ENCODE measurements at places on chromosomes 2 and 18.

- DNase-seq: no peak
These were observed 1268.3 kb upstream of the TMEFF2 start for GRCh38 chr2:193463011-193463410.

- no peak for DNase-seq
These were observed 12.2 kb downstream of the CXCR2 start for GRCh38 chr2:218138047-218138446.

DNA sequence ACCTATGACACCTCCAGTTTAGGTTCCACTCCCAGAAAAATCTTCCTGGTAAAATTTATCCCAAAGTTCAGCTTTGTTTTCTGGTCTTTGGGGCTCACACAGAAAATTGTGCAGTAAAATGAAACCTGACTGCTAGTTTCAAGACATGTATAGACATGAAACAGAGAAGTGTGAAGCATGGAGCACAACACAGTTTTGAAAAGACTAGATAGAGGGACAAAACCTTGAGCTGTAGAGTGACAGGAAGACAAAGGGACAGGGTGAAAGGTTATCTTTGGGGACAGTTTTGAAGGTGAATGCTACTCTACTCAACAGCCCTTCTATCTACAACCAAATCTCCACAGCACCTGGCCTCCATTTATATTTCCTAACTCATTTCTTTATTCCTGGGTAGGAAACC, 352.6 kb downstream of the RBM43 start:
- DNase-seq: no peak

- no peak for DNase-seq
These were observed 24.4 kb upstream of the LRP2 start for GRCh38 chr2:169386722-169387121.

DNA sequence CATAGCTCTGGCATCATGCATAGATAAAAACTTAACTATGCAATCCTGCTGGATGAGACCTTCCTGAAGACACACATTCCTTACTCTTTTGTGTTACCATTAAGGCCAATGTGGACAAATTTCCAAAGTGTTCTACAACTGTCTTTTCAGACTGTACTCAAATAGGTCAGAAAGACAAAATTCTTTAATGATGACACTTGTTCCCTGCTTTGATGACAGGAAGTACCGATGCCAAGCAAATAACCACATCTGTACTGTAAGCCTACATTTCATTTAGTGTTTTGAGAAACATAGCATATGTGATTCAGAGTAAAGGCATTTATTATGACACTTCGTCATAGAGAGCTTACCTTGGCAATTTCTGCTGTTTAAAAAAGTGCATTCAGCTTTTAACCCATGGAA, 55.0 kb downstream of the PMAIP1 start:
- no peak for DNase-seq

DNA sequence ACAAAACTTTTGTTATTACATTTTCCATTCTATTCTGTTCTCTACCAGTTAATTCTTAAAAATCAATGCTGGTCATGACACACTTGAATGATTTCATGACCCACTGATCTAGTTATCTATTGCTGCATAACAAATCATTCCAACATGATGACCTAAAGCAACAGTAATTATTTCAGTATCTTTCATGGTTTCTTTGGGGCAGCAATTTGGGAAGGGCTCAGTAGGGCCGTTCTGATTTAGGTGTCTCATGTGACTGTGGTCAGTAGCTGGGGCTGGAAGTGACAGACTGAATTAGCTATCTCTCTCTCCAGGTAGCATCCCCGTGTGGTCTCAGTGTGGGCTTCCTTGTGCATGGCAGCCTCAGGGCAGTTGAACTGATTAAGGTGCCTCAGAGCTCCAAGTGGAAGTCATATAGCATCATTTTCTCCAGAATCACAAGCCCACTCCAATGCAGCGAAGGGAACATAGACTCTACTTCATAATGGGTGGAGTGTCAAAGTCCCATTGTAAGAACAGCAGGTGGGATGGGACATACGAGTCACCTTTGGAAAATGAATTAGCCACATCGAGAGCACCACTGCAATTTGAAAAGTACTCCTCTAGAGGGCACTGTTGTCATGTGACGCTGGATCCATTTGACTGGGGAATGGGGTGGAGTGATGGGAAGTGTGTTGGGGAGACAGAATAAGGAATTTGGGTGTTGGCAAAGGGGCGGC, 39.1 kb upstream of the FAM136A start:
- peak; percentile 12 for DNase-seq

DNA sequence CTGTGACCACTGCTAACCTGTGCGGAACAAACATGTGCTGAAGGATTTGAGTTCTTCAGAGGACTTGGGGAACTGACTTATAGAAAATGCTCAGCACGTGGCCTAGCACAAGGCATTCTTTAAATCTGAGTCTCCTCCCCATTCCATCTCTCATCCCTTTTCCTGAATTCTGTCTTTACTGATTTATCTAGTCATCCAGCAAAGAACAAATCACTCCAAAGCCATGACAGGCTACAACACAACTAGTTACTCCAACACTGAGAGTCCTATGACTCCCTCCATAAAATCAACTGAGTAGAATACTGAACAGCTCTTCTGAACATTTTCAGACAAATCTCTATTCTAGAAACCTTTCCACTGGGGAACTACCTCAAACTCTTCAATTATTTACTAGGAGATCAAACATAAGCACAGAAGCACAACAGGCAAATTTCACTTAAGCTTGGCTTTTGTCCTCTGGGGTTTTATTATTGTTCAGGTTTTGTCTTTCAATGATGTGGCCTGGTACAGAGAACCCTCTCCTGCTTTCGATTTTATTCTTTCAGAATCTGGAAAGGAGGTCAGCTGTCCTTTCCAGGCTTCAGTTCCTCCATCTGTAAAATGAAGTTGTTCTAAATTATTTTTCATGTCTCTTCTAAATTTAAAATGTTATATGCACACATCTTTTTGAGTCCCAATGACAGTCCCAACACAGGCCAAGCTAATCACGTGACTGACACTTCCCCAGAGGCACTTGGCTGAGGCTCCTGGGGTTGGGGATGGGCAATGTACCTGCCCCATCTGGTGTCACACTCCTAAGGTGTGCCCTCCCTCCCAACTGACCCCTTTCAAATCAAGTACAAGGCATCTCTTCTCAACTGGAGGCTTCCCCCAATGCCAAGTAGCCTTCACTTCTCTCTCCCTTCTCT, 31.8 kb downstream of the RNU4ATAC start:
- DNase-seq: no peak

DNA sequence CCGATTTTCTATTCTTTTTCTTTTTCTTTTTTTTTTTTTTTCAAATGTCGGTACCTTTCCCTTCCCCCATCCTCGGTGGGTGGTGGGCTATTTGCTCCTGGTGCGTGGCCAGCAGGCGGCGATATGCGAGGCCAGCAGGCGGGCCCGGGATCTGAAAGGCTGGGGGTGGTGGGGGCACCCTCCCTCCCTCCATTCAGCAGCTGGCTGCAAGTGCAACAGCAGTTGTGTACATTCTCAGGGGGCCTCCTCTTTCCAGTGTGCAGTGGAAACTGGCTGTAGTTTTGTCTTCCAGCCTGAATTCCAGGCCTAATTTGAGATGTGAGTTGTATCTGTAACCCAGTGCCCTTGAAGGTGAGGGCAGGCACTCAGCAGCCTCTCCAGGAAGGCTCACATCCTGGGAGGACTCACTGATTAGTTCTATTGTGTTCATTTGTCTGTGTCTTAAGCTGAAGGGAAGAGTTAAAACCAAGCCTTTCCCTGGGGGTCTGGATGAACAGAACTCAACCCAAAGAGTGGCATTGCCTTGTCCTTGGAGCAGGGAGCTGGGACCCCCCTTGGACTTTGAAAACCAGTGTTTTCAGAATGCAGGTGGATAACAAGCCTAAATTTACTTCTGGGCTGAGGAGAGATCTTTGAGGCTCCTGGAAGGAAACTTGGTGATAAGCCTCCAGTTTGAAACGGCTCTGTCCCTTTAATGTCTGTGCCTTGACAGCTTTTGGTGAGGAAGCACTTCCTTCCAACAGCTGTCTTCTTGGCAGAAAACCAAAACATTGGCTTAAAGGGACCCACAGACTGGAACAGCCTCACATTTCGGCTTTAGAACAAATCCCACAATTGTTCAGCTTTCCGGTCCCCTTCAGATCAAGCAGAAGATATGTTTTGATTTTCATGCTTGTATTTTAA, 3.3 kb downstream of the MYCN start:
- no peak for DNase-seq

DNA sequence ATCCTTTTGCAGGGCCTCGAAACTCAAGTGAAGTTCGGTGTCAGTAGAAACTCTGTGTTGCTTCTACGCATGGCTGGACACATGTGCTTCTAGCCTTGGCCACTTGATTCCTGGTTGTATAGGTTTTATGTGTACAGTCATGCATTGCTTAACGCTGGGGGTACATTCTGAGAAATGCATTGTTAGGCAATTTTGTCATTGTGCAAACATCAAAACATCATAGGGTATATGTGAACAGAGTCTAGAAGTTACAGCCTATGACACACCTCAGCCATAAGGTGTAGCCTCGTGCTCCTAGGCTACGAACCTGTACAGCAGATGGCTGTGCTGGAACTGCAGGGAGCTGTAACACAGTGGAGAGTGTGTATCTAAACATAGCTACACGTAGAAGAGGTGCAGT, 39.4 kb downstream of the TMEM18 start:
- no peak for DNase-seq

DNA sequence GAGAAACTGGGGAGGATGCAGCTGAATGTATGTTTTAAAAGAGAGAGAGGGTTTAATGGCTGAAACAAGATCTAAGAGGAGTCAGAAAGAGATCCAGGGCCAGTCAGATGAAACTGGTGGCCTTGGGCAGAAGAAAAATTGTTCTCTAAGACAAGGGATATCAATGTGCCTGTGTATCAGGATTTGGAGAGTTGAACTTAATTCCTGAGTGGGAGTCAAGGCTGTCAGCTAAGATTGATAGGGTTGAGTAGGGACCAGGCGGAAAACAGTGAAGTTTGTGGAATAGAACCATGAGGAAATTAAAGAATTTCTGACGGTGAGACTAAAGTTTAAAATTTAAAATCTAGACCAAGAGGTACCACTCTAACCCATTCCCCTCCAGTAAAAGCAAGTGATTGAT, 199.2 kb downstream of the PARD3B start:
- DNase-seq: no peak

DNA sequence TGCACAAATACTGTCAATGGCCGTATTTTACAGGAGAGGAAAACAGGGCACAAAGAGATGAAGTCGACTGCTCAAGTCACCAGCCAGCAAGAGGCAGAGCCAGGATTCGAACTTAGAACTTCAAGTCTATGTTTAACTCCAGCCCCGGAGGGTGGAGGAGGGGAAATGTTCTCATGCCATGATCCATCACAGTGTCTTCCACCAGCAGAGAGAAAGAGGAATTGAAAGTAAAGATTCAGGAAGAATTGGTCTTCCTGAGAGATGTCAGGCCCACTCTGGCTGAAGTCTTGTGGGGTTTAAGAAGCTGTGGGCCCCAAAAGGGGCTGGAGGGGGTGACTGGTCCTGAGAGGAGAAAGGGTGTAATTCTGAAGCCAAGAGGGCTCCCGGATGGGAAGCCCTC, 260.0 kb downstream of the TNS1 start:
- DNase-seq: no peak

- no peak for DNase-seq
These were observed 272.0 kb upstream of the GCFC2 start for GRCh38 chr2:75982719-75983118.

DNA sequence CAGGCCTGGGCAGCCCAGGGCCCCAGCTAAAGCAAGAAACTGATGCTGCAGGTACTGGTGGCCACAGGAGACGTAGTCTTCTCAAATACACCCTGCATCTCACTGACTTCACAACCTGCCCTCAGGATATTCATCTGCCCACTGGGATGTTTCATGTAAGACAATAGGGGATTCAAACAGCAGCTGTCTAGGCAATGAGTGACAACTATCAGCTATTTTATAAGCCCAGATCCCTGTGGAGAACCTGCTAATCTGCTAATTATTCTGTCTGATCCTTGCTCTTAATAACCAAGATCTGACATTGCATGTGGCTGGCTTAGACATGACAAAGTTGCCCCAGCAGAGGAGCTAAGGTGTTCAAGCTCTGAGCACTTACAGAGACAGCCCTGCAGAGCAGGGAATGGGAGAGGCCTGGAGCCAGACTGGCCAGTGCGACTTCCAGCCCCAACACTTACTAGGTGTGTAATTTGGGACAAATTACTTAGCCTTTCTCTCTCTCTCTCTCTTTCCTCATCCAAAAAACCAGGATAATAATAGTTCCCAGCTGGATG, 28.6 kb downstream of the SIGLEC15 start:
- DNase-seq: no peak

DNA sequence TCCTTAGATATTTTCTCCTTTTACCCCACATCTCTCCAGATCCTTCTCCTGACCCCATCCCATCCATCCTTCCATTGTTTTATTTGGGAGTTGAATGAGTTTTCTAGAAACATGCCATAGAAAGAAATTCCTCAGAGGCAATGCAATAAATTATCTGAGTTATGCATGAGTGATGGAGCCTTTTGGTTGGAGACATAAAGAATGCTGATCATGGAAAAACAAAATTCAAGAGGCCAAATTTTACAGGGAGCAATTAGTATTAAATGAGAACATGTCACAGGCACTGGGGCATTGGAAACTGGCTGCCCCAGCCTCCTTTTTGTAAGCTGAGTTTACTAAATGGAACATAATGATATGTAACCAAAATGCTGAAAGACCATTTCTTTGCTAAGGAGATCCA, 74.2 kb upstream of the LCLAT1 start:
- no peak for DNase-seq

GRCh38 chr18:48265328-48265727, 143.9 kb downstream of the ZBTB7C start:
- no peak for DNase-seq

DNA sequence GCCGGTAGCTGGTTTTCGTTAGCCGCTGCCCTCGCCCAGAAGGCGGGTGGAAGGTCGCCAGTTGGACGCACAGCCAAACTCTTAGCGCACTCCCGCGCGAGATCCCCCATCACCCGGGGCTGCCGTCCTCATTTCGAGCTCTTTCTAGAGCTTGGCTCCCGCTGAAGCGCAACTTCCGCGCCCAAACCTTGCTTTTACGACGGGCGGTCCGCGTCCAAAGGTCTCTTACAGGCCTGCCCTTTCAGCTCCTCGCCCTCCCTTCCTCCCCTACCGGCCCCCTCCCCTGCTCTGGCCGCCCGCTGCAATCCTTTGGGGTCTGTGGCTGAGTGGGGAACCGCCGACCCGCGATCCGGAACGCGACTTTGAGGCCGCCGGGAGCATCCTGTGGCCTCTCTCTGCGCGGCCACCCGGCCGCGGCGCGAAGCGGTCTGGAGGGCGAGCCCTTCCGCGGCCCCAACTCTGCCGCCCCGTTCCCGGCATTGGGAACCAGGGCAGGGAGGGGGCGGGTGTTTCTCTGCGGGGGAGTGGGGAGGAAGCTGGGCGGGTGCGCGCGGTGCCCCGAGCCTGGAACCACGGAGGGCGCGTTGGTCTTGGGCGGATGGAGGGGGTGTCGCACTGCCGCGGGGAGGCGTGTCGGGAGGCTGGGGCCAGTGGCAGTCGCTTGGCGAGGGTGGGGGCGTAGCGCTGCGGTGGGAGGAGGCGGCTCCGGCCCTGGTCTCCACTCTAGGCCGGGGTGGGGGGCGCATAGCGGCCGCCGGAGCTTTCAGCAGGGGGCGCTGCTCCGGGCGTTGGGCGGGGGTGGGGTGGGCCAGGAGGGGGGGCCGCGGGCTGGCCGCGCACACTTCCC, at the start of gene GDF7:
GDF7 (plus strand) TSS at position 841 of the 847 bp plus-strand sequence. CDS start 96 bp downstream, outside the sequence.
- peak; percentile 52 for DNase-seq
